NCI-H187 (cell line): ENCODE measurements at places on chromosomes 13 and 19.

GRCh38 chr19:38978326-38978689 is 2.8 kb upstream of the FBXO17 start:
- no peak for DNase-seq

DNA sequence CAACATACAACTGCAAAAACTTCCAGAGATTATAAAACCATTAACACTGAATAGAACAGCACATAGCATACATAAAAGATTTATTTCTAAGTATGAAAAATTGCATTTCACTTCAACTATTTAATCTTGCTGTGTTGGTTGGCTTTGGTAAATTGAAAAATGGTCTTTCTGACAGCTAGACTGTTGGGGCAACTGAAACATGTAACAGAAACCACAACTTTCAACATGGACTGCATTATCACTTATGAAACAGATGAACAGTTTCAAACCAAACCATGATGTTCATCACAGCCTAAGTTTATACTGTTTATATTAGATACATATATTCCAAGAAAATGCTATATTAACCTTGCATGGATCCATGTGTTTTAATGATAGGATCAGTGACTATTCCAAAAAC is 324.1 kb upstream of the PCDH9 start:
- DNase-seq, result no peak

- DNase-seq, result no peak
Measured at GRCh38 chr19:1087813-1088415, 7.3 kb downstream of the POLR2E start.

- no peak for DNase-seq
Measured at GRCh38 chr13:106681536-106681935, 113.6 kb upstream of the ARGLU1 start.

GRCh38 chr19:3387645-3388589 is 21.5 kb downstream of the NFIC start:
- no peak for DNase-seq

- DNase-seq, result no peak
Measured at GRCh38 chr13:85260896-85261295, 538.3 kb downstream of the SLITRK6 start.
